NCI-H774 (cell line): ENCODE measurements at places on chromosomes 1 and 21.

DNA sequence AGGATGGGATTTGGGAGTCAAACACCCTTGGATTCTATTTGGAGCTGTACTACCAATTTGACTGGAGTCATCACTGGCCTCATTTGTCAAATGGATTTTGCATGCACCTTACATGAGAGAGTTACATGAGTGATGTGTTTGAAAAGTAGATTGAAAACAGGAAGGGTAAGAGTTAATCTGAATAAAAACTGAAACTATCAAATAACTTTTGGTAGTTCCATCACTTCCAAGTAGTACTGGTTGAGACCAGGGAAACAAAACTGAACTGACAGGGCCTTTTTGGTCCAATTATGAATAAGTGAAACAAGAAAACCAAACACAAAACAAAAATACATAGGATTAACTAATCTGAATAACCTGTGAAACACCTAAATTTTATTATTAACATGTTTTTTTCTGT is 30.2 kb downstream of the NUCKS1 start:
- DNase-seq = no peak

DNA sequence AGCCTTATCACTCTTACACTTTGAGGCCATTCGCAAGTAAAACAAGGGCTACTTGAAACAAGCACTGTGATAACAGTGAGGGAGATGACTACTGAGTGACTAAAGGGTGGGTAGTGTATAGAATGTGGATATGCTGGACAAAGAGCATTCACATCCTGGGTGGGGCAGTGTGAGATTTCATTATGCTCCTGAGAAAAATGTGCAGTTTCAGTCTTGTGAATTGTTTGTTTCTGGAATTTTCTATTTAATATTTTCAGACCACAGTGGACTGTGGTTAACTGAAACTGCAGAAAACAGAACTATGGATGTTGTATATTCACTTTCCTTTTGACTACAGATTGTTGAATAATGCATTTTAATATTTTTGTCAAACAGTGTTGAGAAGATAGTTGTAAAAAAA is 25.1 kb upstream of the B3GALT2 start:
- DNase-seq = no peak

GRCh38 chr1:227712648-227713047 is 22.5 kb downstream of the JMJD4 start:
- no peak for DNase-seq

GRCh38 chr1:152999818-153000217 is 1.7 kb upstream of the SPRR3 start:
- no peak for DNase-seq

- no peak for DNase-seq
Observed at GRCh38 chr1:85047472-85048295, 616 bp downstream of the MCOLN3 start.

DNA sequence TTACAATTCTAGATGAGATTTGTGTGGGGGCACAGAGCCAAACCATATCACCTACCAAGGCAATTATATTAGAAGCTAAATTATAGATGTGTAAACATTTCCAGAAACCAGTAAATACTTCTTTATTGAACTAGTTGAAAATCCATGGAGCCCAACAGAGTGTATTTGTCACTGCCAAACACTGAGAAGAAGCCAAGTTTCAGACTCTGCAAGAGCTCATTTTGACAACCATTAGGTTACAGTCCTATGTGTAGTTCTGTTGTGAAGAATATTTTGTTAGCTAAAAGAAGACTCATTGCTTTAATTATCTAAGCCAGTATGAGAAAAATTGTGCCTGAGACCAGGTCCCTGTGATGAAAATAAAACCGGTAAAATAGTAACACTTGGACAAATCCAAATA is 358.9 kb upstream of the SGIP1 start:
- no peak for DNase-seq

DNA sequence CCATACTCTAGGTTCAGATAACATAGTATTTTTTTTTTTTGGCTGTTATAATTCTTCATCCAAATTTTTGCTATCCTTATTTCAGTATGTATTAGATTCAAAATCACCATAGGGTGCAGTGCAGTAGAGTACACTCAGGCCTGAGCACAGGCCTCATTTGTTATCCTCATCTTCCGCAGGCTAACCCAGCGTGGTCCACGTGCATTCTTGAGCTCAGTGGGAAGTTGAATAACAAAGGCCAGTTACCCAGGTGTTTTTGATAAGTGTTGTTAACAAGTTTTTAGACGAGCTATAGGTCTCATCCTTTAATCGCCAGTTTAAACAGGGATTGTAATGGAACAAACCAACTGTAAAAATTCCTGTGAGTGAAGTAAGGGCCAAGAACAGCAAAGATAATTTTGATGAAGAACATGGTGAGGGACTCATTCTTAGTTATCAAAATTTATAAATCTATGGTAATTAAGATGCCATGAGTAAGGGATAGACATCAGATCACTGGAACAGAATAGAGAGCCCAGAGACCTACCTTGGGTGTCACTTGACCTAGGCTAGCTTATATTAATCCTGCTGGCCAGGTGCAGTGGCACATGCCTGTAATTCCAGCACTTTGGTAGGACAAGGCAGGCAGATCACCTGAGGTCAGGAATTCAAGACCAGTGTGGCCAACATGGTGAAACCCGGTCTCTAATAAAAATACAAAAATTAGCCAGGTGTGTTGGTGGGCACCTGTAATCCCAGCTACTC is 22.0 kb downstream of the FLVCR1 start:
- no peak for DNase-seq

- DNase-seq = no peak
Observed at GRCh38 chr1:196355206-196355786, 252.9 kb downstream of the KCNT2 start.

- DNase-seq = no peak
Observed at GRCh38 chr21:45054927-45055612, 19.3 kb upstream of the ADARB1 start.

- DNase-seq = no peak
Observed at GRCh38 chr1:219518907-219519248, 94.0 kb downstream of the ZC3H11B start.

DNA sequence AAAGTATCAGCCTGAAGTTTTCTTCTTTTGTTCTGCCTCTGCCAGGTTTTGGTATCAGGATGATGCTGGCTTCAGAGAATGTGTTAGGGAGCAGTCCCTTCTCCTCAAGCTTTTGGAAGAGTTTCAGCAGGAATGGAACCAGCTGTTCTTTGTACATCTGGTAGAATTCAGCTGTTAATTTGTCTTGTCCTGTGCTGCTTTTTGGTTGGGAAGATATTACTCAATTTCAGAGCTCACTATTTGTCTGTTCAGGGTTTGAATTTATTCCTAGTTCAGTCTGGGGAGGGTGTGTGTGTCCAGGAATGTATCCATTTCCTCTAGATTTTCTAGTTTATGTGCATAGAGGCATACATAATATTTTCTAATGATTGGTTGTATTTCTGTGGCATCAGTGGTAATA is 12.8 kb downstream of the ZNF678 start:
- no peak for DNase-seq

DNA sequence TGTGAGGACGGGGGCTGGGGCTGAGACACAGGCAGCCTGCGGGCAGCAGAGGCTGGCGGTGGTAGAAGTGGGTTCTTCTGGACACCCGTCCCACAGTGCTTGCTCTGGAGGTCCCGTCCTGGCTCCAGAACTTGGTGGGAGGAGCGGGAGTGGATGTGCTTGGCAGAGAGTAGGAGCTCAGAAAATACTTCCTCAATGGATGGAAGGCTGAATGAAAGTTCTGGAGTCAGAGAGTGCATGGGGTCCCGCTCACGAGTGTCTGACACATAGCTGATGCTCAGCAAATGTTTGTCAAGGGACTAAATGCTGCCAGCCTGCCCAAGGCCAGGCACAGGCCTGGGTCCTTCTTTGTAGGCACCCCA is 13.4 kb upstream of the NES start:
- DNase-seq = no peak

DNA sequence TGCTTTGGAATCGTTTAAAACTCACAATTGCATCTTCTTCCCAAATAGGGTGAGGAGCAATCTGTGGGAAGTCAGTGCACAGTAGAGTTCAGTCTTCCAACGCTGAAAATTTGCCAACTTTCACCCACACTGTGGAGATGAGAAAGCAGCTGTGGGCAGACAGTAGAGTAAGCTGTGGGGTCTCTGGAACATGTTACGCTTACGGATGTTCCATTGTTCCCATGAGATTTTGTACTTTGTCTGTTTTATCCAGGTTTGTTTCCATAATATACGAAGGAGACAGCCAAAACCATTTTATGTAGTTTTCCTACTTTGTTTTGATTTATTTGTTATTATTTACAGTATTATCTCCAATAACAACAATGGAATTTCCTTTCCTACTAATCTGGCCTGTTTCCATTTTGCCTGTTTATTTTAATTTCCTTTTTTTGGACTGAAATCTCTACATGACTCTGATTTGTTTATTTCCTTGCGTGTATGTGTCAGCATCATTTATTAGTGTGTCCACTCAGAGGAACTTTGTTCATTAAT is 65.1 kb upstream of the RGL1 start:
- DNase-seq = no peak

- no peak for DNase-seq
Observed at GRCh38 chr1:8746554-8746953, 70.9 kb downstream of the RERE start.

GRCh38 chr1:65149351-65150107 is 1.5 kb downstream of the AK4 start:
- DNase-seq = peak; percentile 11

- DNase-seq = no peak
Observed at GRCh38 chr1:220797553-220797952, 10.8 kb downstream of the MTARC1 start.

- no peak for DNase-seq
Observed at GRCh38 chr21:14672466-14672865, 126.4 kb upstream of the SAMSN1 start.

DNA sequence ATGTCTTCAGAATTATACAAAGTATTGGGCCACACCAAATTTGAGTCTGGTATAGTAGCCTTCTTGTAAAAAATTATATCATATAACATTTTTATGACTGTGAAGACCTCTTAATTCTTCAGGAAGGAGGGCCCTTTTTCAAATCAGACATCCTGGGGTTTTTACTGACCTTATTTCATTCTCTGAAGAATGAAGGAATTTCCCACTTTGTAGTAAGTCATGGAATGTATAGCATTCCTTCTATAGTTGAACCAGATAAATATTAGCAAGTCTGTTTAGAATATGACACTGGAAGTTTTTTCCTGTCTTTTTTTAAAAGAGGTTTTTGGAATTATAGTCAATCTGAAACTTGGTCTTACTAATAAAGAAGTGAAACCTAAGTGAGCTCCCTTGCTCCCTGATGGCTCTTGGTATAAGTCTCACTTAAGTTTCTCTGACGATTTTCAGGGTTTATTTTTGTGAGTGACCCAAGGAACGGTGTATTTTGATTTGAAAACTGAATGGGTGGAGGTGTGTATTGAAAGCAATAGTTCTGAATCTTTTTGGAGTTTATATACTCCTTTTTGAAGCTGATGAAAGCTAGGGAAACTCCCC is 23.7 kb downstream of the SNX27 start:
- DNase-seq = no peak
